ENCODE measurements at places on chromosomes 16 and 17.

- DNase-seq, result no peak
These were observed 445.3 kb upstream of the MAF start for GRCh38 chr16:80045861-80046260.

- no peak for DNase-seq
These were observed 12.9 kb upstream of the MAP2K3 start for GRCh38 chr17:21271454-21272183.

DNA sequence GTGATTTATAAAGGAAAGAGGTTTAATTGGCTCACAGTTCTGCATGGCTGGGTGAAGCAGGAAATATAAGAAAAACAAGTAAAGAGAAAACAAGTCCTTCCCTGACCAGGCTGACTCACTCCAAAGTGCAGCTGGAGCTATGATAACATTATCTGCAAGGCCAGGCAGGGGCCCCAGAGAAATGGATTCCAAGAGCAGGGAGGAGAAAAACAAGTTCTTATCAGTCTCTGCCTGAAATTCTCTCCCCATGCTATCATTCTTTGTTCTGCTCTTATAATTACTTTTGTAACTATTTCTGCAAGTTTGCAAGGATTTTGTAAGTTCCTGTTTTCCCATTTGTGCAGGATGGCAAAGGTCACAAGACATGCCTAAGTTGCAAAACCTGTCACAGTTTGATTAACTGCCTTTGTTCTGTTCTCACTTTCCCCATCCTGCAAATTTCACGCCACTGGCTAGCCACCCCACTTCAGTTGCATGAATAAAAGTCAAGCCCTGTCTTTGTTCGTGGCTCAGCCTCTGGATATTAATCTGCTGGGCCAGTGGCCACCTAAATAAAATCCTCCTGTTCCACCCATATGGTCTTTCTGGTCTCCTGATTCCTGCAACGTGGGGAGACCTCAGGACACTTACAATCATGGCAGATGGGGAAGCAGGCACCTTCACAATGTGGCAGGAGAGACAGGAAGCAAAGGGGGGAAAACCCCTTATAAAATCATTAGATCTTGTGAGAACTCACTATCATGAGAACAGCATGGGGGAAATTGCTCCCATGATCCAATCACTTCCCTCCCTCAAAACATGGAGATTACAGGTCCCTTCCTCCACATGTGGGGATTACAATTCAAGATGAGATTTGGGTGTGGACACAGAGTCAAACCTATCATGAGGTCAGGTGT lies 13.1 kb downstream of the ABCA9 start:
- no peak for DNase-seq

GRCh38 chr17:5181509-5182305 lies 10.0 kb downstream of the ZNF594 start:
- DNase-seq, result no peak

- DNase-seq, result no peak
These were observed 115.1 kb downstream of the ABCA8 start for GRCh38 chr17:68840073-68840472.

DNA sequence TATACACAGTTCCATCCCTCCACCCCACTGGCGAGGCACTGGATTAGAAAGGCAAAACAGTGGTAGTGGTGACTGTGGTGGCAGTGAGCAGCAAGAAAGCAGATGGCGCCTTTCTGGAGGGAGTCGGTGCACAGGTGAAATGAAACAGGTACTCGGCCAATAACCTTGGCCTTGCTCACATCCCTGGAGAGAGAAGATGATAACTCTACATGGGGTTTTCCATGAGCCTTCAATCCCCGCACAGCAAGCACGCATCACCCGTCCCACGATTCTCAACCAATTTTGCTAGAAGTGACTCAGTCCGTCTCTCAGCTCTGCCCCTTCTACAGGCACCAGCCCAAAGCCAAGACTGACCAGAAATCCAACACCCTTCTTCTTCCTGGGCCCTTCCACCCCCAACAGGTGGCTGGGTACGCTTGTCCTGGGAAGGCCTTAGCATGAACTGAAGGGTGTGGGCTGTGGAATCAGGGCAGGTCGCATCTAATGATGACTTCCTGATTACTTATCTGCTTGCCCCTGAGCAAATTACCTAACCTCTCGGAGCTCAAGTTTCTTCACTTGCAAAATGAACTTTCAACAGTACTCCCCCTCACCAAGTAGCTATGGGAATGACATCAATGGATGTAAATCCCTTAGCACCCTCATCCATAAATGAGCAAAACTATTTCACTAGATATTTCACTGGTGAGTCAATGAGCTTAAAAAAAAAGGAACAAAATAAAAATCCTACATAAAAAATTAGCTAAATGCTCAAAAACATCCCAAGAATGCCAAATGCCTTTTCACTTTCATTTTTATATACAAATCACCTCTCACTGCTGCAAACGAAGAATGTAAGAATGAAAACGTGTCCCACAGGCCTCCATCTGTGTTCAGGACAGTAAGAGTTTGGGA lies 18.0 kb downstream of the XPO6 start:
- peak; percentile 56 for DNase-seq

DNA sequence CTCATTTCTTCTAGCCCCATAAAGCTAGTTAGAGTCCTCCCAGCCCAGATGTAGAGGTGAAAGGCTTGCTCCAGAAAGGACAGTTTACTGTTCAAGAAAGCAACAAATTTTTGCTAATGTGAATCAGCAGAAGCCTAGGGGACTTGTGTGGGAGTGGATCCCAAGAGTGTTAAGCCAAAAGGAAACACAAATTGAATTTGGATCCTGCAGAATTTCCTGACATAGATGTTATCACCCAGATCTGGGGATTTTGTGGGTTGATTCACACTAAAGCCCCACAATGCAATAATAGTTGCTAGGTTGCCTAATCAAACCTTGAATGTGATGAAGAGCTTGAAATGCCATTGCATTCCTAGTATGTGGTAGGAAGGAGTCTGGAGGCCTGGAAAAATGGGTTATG lies 135.2 kb upstream of the HS3ST3A1 start:
- DNase-seq, result no peak

DNA sequence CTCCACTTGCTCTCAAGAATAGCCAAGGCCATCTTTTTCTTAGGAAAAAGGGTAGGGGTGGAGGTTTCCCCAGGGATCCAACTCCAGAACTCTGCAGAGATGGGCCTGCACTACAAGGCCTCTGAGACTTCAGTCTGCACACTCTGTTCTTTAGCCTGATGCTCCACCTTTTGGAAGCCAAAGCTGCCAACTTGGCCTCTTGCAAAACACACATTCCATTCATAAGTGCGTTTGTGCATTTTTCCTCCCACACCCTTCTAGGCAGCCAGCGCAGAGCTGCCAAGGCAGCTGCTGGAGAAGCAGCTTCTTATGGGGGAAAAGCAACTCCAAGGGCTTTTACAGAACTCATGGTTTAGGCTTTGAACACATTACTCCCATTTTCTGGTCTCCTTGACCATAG lies 45.3 kb downstream of the REXO5 start:
- DNase-seq, result no peak

GRCh38 chr16:85291302-85292148 lies 179.3 kb upstream of the CIBAR2 start:
- DNase-seq, result no peak

DNA sequence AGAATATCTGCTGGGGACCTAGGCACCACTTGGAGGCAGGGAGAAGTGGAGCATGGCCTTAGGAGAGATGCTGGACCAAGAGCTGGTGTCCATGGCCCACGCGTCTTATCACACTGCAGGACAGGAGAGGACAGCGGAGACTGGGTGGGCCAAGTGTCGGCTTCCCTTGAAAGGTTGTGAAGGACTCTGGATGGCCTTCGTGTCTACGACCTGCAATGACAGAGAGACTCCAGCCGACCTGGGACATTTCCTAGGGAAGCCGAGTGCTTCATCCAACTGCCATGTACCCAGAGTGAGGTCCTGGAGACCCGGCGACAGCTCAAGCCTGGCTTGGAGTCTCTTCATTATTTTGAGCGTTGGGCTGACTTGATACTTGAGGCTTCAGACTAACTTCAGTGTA lies 20.5 kb downstream of the C1QTNF1 start:
- no peak for DNase-seq

DNA sequence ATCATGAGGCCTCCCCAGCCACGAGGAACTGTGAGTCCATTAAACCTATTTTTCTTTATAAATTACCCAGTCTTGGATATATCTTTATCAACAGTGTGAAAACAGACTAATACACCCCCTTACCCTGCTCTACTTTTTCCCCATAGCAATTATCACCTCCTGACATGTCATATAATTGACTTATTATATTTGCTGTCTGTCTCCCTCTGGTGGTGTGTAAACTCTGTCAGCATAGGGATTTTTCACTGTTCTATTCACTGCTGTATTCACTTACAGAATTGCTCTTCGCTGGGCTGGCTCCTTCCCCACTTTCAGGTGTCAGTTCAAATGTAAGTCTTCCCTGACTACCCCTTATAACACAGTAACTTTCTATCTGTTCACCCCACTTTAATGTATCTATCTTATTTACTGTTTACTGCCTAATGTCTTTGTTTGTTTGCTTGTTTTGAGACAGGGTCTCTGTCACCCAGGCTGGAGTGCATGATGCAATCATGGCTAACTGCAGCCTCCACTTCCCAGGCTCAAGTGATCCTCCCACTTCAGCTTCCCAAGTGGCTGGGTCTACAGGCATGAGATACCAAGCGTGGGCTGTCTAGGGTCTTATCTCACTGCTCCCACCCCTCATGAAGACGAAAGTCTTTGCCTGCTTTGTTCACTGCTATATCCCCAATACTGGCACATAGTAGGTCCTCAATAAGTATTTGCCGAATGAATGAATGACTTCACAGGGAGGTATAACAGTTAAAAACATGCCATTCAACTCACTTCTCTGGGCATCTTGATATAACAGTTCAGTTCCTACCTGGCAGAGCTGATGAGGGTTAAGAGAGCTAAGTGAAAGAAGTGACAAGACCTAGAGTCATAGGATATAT lies 52.4 kb upstream of the CDH3 start:
- DNase-seq, result no peak

DNA sequence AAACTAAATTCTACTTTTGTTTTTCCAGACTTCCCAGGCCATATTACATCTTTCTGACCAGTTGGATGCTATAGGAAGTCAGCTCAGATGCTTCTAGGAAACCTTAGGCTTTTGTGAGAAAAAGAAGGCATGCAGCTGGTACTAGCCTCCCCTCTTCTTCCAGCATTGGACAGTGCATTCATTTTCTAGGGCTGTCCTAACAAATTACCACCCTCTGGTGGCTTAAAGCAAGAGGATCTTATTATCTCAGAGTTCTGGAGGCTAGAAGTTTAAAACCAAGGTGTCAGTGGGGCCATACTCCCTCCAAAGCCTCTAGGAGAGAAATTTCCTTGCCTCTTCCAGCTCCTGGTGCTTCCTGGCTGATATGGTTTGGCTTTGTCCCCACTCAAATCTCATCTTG lies 467.8 kb downstream of the SLC39A11 start:
- DNase-seq, result no peak

DNA sequence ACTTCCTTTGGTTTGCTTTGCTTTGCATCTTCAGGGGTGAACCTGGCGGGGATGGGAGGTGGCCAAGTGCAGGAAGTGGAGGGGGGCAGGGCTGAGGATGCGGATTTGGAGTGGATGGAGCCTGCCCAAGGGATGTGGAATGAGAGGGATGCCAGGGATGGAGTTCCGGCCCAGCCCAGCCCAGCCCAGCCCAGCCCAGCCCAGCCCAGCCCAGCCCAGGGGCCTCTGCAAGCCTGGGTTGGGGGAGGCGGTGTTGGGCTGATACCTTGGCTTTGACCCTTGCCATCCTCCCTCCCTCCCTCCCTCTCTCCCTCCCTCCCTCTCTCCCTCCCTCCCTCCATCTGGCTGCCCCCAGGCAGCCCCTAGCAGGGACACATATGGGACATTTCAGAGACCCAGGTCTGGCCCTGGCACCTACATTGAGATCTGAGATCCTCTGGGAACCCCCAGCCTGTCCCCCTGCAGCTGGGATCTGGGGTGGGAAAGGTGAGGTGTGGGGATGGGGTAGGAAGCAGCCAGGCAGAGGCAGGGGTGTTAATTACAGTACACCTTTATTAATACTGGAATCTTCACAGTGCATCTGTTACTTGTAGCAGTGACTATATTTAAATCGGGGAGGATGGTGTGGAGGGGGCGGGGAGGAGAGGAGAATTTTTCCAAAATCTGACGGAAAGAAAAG lies 14.5 kb downstream of the IL34 start:
- DNase-seq, result no peak

GRCh38 chr17:80695979-80696378 lies 151.3 kb downstream of the RPTOR start:
- DNase-seq, result no peak

DNA sequence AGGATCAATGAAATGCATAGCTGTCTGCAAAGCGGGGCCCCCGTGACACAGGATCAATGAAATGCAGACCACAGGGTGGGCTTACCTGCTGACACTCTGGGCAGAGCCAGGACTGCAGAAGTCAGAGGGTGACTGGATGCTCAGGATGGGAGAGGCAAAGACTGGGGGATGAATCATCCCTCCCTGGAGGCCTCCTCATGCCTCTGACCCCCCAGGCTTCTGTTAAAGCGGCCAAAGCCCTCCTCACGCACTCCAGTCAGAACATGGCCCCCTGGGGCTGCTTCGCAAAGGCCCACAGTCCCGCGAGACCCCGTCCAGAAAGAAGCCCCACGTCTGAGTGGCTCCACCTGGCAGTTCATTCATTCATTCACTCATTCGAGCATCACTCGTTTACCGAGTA lies 38.4 kb upstream of the FOXF1 start:
- no peak for DNase-seq

DNA sequence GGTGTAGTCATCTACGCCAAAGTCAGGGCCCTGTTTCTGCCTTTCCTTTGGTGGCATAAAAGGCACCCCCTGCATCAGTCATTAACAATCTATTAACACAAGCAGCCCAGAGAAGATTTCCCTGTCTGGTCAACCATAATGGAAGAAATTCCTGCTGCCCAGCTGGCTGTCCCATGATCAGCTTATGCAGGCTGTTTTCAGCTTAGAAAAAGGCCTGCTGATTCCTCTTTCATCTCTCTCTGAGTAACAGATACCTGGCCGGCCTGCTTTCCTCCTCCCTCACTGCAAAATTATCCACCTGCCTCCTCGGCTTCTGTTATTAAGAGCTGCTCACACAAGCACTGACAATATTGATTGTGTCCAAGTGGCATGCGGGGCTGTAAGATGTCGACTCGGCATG lies 70.3 kb upstream of the MMP2 start:
- DNase-seq, result no peak

GRCh38 chr17:45235416-45236281 lies 14.0 kb downstream of the FMNL1 start:
- DNase-seq, result peak; percentile 73

- DNase-seq, result no peak
These were observed 11.2 kb upstream of the ORAI3 start for GRCh38 chr16:30937692-30938091.

DNA sequence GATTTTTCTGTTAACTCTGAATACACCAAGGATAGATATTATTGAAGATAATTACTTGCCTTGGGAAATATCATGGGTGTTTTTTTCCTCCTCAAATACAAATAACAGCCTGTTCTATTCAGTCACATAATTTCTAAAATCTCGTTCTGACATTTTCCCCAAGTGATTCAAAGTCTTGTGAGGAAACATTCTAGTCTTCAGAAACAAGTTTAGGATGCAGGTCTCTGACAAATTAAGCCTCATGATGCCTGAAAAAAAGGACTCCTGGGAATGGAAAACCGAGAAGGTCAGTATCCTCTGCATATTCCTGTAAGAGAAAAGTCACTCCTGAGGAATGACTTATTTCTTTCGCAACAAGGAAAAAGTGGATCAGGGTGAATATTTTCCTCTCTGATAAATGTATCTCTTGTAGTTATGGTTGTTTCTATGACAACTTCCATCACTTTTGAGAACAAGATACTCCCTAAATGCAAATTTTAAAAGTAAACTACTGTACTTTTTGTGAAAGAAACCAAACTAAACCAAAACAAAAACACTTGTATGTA lies 384.6 kb downstream of the CNTNAP4 start:
- no peak for DNase-seq

GRCh38 chr17:40474419-40475002 lies 26.9 kb downstream of the TNS4 start:
- no peak for DNase-seq

GRCh38 chr17:77115510-77115909 lies 25.3 kb upstream of the SEC14L1 start:
- no peak for DNase-seq
